ENCODE measurements at places on chromosomes 7 and 10.

GRCh38 chr7:48089046-48090003 lies at the start of gene UPP1:
TSS of gene UPP1 (plus strand) at chr7:48089265. CDS start at chr7:48094784, 5,519 bp downstream.
- DNase-seq, result peak; percentile 87
- H3K4me3 ChIP-seq, result peak within 1 kb of the TSS; percentile 76
- H3K36me3 ChIP-seq, result no peaks in the 10 kb centered on the region
- H3K27me3 ChIP-seq, result no peaks in the 10 kb centered on the region
- peaks cover 32% of the 10 kb centered on the region for H3K4me1 ChIP-seq

- no peaks in the 10 kb centered on the region for H3K36me3 ChIP-seq
- no peak overlapping the region for H3K4me3 ChIP-seq
- no peaks in the 10 kb centered on the region for H3K4me1 ChIP-seq
- DNase-seq, result no peak
- no peak overlapping the region for H3K27ac ChIP-seq
Observed at GRCh38 chr10:707861-708260, 18.4 kb upstream of the DIP2C start.

GRCh38 chr10:119330342-119330741 lies 123.0 kb downstream of the GRK5 start:
- peaks cover 9% of the 10 kb centered on the region for H3K4me1 ChIP-seq
- H3K36me3 ChIP-seq, result no peaks in the 10 kb centered on the region
- no peaks in the 10 kb centered on the region for H3K27me3 ChIP-seq

DNA sequence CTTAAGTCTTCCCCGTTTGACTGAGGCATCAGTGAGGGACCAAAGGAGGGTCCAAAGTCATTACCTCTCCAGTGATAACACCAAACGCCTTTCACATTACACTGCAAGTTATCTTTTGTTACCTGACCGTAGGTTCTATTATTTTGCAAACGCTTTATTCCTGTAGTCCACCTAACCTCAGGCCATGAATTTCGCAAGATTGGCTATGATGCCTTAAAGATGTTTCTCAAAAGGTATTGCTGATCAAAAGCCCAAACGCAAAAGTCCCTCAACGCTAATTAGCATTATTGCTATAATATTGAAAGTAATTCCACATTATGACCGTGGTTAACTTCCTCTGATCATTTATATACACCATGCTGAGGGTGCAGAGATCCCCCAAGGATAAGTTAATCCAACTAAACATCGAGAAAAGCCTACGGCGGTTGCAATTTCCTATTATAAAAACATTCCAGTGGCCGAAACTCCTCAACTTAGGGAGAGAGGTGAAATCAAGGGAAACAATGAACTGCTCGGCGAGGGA lies 649 bp downstream of the DNA2 start:
- peak overlapping the region; percentile 62 for H3K4me3 ChIP-seq
- H3K36me3 ChIP-seq, result no peaks in the 10 kb centered on the region
- H3K27ac ChIP-seq, result peak overlapping the region; percentile 58
- H3K4me1 ChIP-seq, result peaks cover 11% of the 10 kb centered on the region

GRCh38 chr7:128701062-128701785 lies 29.1 kb downstream of the GARIN1A start:
- peaks cover 8% of the 10 kb centered on the region for H3K4me1 ChIP-seq
- H3K36me3 ChIP-seq, result no peaks in the 10 kb centered on the region
- H3K27me3 ChIP-seq, result no peaks in the 10 kb centered on the region

DNA sequence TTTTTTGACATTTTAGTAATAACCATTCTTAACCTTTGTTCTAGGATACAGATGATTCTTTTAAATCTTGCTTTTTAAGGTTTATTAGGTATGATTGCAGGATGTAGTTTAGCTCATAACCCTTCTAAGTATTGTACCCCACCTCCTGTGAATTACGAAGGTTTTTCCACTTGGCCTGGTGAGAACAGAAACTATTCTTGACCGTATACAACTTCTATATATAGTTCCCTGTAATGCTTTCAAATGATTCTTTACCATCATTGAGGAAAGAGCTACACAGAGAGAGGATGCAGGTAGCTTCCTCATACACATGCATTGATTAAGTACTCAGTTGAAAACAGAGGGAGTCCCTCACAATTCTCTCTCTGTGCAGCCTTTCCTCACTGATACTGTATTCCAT lies 86.3 kb downstream of the PALS2 start:
- H3K4me3 ChIP-seq, result no peak overlapping the region
- no peaks in the 10 kb centered on the region for H3K27me3 ChIP-seq
- H3K4me1 ChIP-seq, result no peaks in the 10 kb centered on the region
- H3K27ac ChIP-seq, result no peak overlapping the region

GRCh38 chr7:91206361-91206960 lies 57.8 kb upstream of the FZD1 start:
- no peak overlapping the region for H3K27ac ChIP-seq
- H3K4me1 ChIP-seq, result no peaks in the 10 kb centered on the region
- H3K4me3 ChIP-seq, result no peak overlapping the region
- H3K36me3 ChIP-seq, result no peaks in the 10 kb centered on the region

DNA sequence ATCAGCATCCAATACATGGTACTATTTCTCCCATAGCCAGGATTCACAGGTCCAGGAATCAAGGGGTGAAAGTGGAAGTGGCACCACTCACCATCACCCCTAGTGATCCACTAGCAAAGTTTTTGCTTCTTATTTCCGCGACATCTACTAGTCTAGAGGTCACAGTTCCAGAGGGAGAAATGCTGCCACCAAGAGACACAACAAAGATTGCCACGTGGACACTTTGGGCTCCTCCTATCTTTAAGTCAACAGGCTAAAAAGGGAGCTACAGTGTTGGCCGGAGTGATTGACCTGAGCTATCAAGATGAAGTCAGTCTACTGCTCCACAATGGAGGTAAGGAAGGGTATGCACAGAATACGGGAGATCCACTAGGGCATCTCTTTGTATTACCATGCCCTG lies 178.2 kb downstream of the AKR1D1 start:
- DNase-seq, result no peak
- H3K27me3 ChIP-seq, result no peaks in the 10 kb centered on the region
- no peak overlapping the region for H3K4me3 ChIP-seq
- H3K4me1 ChIP-seq, result no peaks in the 10 kb centered on the region

DNA sequence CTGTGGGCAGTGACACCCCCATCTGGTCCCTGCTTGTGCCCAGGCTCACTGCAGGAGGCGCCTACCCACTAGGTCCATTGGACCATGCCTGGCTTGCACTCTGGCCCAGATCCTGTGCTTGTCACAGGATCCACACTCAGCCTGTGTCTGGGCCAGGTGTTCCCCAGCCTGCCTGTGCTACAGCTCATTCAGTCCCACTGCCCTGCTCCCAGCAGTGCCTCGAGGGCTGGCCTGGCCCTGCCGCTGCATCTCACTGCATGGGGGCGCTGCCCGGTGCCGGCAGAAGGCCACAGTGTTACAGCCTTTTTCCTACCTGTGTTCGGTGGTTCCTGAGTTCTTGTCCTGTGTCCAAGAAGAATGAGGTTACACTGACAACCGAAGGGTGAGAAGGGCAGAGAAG lies 21.3 kb downstream of the SDHAF3 start:
- no peak overlapping the region for H3K4me3 ChIP-seq
- no peak for DNase-seq
- H3K27me3 ChIP-seq, result no peaks in the 10 kb centered on the region

DNA sequence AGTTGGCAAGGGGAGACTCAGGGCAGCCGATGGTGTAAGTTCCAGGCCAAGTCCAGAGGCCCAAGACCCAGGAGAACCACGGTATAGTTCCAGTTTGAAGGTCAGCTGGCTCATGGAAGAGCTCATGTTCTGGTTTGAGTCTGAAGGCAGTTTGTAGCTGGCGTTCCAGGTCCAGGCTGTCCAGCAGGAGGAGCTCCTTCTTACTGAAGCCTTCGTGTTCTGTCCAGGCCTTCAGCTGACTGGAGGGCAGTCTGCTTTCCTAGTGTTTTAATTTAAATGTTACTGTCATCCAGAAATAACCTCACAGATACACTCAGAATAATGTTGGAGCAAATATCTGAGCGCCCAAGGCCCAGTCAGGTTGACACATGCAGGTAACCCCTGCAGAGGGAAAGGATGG lies 4.2 kb downstream of the SUN1 start:
- peak overlapping the region; percentile 95 for H3K27ac ChIP-seq
- H3K36me3 ChIP-seq, result no peaks in the 10 kb centered on the region
- no peak for DNase-seq
- no peaks in the 10 kb centered on the region for H3K27me3 ChIP-seq
- H3K4me1 ChIP-seq, result peaks cover 62% of the 10 kb centered on the region

DNA sequence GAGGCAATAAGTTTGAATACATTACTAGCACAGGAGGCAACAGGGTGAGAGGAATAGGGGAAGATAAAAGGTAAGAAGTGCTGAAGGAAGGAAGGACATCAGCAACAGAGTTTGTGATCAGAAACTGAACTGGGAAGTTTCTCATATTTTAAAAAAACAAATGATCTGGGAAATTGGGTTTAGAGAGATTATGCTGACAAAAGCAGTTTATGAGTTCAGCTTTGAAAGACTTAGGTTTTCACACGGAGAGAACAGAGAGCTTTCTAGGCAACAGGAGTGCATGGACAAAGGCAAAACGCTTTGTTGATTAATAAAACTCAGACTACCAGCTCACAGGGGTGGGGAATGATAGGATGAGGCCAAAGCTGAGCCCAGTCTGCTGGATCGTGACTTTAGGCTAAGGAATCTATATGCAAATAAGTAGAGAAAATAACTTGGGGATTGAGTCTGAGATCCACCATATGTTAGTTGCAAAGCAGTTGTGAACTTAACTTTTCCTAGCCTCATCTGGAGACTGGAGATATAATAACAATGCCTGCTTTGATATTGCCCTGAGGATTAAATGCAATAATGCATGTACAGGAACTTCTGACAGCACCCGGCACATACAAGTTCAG lies 4.2 kb downstream of the OSBPL3 start:
- no peaks in the 10 kb centered on the region for H3K27me3 ChIP-seq
- H3K36me3 ChIP-seq, result no peaks in the 10 kb centered on the region
- no peak for DNase-seq
- no peak overlapping the region for H3K27ac ChIP-seq
- peaks cover 36% of the 10 kb centered on the region for H3K4me1 ChIP-seq
- H3K4me3 ChIP-seq, result no peak overlapping the region
